ENCODE measurements at places on chromosomes 1 and 21.

DNA sequence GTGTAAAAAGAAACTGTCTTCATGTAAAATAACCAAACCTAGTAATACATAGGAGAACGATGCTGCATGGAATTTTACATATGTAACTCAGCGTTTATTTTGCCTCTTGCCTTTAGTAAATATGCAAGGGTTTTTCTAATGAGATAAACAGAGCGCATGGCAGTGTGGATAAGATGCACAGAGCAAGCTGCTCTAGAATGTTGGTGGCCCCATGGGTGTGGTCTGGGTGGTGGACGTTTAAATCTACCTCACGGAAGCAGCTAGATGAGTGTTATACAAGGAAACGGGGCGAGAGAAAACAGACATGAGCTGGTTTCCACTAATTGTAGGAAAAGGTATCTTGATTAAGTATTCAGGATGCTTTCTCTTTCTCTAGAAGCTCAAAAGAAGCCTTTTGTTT is 205.9 kb downstream of the DSCAM start:
- no peak for DNase-seq

- no peak for DNase-seq
These were observed 36.4 kb downstream of the ABCA4 start for GRCh38 chr1:94084547-94084946.

GRCh38 chr1:14842361-14842760 is 243.9 kb downstream of the KAZN start:
- DNase-seq, result no peak

DNA sequence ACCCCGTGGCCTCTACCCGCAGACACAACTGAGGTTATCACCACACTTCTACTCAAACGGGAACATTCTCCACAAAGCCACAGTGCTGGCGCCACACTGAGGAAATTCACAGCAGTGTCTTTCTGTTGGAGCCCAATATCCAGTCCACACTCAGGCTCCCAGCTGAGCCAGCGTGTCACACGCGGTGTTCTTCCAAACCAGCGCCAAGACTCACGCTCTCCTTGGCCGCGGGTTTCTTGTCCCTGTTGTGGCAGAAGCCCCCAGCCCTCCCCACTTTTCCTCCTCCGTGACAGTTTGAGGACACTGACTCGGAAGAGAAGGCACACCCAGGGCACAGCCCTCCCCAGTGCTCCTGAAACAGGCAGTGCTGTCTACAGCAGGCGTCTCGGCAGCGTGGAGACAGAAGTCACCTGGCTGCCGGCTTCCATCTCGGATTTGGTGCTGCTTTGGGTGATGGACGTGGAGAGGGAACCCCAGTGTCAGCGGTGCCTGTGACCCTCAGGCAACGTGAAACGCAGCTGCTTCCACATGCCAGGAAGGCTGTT is 35.4 kb upstream of the AGPAT3 start:
- no peak for DNase-seq

- no peak for DNase-seq
These were observed 15.6 kb downstream of the MRPL37 start for GRCh38 chr1:54215523-54215922.

- DNase-seq, result no peak
These were observed 90.4 kb downstream of the VPS26C start for GRCh38 chr21:37176716-37177115.

GRCh38 chr1:197463142-197463541 is 195.1 kb downstream of the CRB1 start:
- DNase-seq, result no peak

- DNase-seq, result no peak
These were observed 75.0 kb upstream of the COX20 start for GRCh38 chr1:244760471-244760870.

DNA sequence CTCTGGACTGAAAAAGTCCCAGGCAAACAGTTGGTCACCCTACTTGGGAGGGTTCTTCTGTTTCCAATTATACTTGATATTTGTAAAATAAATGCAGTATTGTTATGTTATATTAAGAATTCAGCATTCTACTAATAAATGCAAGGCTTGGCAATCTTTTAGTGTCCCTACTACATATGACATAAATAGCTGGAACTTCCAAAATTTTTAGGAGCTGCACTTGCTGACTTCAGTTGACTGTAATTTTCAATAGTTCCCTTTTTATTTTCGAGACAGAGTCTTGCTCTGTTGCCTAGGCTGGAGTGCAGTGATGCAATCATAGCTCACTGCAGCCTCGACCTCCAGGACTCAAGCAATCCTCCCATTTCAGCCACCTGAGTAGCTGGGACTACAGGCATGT is 20.0 kb downstream of the FOXD3 start:
- DNase-seq, result no peak

GRCh38 chr1:85616736-85617135 is 36.2 kb downstream of the CCN1 start:
- no peak for DNase-seq

GRCh38 chr1:115338457-115338820 is 390 bp upstream of the NGF start:
- no peak for DNase-seq

DNA sequence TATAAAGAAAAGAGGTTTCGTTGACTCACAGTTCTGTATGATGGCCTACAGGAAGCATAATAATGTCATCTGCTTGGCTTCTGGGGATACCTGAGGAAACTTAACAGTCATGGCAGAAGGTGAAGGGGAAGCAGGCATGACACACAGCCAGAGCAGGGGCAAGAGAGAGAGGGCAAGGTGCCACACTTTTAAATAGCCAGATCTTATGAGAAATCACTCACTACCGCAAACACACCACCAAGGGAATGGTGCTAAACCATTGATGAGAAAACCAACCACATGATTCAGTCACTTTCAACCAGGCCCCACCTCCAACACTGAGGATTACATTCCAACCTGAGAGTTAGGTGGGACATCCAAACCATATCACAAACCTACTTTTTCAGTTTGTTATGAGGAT is 245.9 kb upstream of the SGIP1 start:
- DNase-seq, result no peak

- DNase-seq, result no peak
These were observed 86.2 kb downstream of the DTL start for GRCh38 chr1:212121779-212122178.

GRCh38 chr1:8077120-8077573 is 51.0 kb upstream of the ERRFI1 start:
- DNase-seq, result no peak

GRCh38 chr1:160813215-160813614 is 17.2 kb downstream of the LY9 start:
- no peak for DNase-seq

DNA sequence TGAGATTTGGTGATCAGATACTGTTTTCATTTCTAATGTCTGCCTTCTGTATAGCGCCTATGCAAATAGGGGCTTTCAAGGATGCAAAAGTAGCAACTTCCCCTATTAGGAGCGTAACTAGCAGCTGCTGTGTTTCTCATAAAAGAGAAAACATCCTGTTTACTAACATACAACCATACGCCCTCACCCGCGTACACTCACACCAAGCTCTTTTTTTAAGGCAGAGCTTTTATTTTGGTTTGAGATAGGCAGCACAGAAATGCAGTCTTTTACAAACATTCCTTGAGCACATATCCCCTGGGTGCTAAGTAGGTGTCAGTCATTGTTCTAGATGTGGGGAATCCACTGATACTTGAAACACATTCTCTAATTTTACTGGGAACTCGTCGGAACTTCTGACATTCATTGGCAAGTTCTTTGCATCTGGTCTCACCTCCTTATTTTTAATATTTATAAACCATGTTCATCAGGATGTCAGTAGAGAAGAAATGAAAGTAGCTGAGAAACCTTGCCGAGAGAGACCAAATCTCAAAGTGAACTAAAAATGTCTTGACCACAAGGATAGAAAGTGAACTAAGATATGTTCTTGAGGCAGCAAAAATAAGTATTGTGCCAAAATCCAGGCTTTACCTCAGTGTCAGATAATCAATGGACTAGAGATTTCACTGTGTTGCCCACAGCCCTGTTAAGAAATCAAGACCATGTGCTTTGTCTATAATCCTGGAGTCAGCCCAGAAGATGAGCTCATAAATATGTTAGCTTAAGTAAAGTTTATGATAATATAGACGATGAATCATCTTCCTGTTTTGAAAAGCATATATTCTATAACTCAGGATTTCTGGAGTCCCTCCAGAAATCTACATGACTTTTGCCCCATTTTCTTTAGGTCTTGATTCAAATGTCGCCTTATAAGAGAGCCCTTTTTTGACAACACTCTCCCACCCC is 350.9 kb downstream of the ST6GALNAC3 start:
- peak; percentile 18 for DNase-seq

DNA sequence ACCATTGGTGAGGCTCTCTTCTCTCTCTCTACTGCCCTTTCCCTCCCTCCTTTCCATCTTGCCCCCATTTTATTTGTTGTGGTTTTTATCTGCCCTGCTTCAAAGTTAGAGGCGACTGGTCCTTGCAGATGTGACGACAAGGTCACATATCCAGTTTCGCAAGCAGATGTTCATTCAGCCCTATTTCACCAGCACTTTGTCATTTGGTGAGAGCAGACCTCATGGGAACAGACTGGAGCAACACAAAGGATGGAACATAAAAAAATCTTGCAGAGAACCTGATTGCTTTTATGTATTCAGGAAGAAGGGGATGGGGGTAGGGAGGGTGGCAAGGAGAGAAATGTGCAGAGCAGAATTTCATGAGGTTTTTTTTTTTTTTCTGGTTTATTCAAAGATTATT is 84.3 kb downstream of the ELAVL4 start:
- no peak for DNase-seq

DNA sequence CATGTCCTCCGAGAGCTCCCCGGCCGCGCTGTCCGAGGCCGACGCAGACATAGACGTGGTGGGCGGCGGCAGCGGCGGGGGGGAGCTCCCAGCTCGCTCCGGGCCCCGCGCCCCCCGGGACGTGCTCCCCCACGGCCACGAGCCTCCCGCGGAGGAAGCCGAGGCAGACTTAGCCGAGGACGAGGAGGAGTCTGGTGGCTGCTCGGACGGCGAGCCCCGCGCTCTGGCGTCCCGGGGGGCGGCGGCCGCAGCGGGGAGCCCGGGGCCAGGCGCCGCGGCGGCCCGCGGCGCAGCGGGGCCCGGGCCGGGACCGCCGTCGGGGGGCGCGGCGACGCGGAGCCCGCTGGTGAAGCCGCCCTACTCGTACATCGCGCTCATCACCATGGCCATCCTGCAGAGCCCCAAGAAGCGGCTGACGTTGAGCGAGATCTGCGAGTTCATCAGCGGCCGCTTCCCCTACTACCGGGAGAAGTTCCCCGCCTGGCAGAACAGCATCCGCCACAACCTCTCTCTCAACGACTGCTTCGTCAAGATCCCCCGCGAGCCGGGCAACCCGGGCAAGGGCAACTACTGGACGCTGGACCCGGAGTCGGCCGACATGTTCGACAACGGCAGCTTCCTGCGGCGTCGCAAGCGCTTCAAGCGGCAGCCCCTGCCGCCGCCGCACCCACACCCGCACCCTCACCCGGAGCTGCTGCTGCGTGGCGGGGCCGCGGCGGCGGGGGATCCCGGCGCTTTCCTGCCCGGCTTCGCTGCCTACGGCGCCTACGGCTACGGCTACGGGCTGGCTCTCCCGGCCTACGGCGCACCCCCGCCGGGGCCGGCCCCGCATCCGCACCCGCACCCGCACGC is 547 bp downstream of the FOXD2 start:
- DNase-seq, result no peak

- no peak for DNase-seq
These were observed 56.4 kb downstream of the LHX4 start for GRCh38 chr1:180286417-180286816.

DNA sequence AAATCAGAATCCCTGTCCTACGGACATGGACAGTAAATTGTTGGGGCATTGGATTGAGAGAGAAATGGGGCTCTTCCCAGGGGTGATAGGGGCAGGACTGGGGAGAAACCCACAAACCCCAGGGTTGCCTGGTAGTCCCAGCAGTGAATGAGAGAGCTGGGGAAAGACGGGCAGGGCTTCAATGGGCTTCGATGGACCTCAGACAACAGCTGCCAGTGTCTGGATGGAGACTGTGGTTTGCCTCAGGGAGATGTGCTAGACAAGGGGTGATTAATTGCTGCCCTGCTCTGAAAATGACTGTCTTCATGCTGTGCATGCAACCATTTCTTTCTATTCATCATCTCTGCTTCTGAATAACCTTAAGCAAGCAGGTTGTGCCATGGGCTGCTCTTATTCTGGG is 7.4 kb downstream of the GPR25 start:
- DNase-seq, result no peak

- DNase-seq, result no peak
These were observed 253.8 kb upstream of the RAB4A start for GRCh38 chr1:229017091-229017490.

- DNase-seq, result no peak
These were observed 11.6 kb downstream of the CAMK2N1 start for GRCh38 chr1:20474333-20474975.

DNA sequence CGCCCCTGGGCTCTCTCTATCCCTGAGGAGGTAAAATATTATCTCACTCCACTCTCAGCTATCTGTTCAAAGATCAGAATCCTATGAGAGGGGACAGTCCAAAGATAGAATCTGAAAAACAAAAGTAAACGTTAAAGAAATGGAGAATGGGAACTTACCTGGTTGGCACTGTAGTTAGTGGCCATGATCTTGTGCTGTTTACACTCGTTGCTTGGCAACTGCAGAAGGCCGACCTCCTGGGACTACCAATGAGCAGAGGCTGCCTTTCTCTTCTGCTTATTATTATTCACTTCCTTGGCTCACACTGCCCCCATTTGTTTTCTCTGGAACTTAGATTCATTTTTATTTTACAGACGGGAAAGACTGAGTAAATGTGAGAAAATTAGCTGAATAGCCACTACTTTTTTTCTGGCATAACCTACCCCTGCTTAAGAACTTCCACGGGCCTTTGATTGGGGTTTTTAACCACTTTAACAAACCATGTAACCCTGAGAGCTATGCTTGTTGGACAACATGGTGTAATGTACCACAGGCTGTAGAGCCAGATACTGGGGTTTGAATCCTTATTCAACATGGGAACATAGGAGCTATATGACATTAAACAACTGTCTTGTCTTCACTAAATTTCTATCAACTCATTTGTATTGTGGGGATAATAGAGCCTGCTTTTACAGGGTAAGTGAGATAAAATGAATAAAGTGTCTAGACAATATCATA is at the start of gene CFAP126:
Gene CFAP126 (minus strand): TSS at position 193 of the 717 bp plus-strand sequence. CDS start 8 bp downstream, at position 185.
- peak; percentile 94 for DNase-seq
